Hair follicle dermal papilla cell (primary cell): ENCODE measurements at places on chromosomes 1 and 21. TPM values are rescaled to one million over a fixed set of nuclear protein-coding genes. Genes with fewer than 3 reads are reported as not detected.

SERPINC1 gene
- total RNA-seq: not detected in 2 replicates

CR1 gene
- total RNA-seq: 0.24 TPM in 1 of 2 replicates, not detected in the other

SYT14 gene
- total RNA-seq: 3.3 and 4.7 TPM in 2 replicates

WNT2B gene
- 5.8 and 9.5 TPM in 2 replicates for total RNA-seq

LGR6 gene
- 0.12 and 0.16 TPM in 2 replicates for total RNA-seq

SEC22B gene
- 60.1 and 66.5 TPM in 2 replicates for total RNA-seq

GPR3 gene
- 0.36 and 0.65 TPM in 2 replicates for total RNA-seq

LYPLA2 gene
- 36.7 and 45.1 TPM in 2 replicates for total RNA-seq

AGRN gene
- 35.6 and 51.6 TPM in 2 replicates for total RNA-seq

PCNX2 gene
- total RNA-seq: 47.4 and 66.5 TPM in 2 replicates

LEFTY2 gene
- not detected in 2 replicates for total RNA-seq

CD2 gene
- total RNA-seq: not detected in 2 replicates

CDK11B gene
- 5.6 and 7.0 TPM in 2 replicates for total RNA-seq

SPATA46 gene
- not detected in 2 replicates for total RNA-seq

AMY1A gene
- not detected in 2 replicates for total RNA-seq

ITGB2 gene
- total RNA-seq: 2.1 and 3.4 TPM in 2 replicates

NECTIN4 gene
- total RNA-seq: 0.12 and 0.49 TPM in 2 replicates

ZNF683 gene
- total RNA-seq: not detected in 2 replicates
